Activated naive CD4-positive, alpha-beta T cell treated with anti-CD3 and anti-CD28 coated beads, Interleukin-2, amount 50 U/mL, for 72 hours (primary cell): ENCODE measurements at places on chromosomes 2 and 18.

GRCh38 chr2:25478736-25479135, 137.0 kb upstream of the DNMT3A start:
- no peak for DNase-seq

DNA sequence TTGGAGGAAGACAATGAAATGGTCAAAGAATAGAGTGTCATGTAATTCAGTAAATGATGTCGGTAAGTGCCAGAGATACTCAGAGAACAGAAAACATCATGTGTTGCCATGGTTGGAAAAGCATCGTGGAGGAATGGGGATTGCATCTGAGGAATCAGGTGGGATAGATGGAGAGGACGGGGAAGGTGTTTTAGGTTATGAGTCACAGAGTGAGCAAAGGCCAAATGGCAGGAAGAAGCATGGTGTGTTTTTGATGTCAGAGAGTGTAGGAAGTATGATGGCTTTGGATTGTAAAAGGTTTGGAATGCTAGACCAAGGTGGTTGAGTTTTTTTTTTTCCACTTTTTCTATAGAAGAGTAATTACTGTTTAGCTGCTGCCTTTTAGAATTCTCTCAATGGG, 27.5 kb upstream of the CD28 start:
- DNase-seq: no peak

GRCh38 chr2:19783935-19784334, 117.8 kb downstream of the TTC32 start:
- DNase-seq: no peak

DNA sequence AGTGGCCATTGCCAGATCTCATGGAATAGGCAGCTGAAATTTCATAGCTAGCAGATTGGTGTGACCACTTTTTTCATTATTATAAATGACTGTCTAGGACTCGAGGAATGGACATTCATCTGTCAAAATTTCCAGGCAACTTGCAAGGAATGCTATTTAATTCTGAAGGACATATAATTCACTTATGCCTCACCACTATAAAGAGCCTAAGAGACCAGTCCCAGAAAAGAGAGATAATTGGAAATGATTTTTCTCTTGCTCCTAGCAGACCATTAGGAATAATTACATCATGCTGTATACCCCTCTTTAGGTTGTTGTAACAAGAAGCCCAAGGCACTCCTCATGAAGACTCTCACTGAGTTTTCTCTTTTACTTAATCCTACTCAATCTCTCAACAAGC, 557.4 kb upstream of the RAB6C start:
- DNase-seq: no peak

DNA sequence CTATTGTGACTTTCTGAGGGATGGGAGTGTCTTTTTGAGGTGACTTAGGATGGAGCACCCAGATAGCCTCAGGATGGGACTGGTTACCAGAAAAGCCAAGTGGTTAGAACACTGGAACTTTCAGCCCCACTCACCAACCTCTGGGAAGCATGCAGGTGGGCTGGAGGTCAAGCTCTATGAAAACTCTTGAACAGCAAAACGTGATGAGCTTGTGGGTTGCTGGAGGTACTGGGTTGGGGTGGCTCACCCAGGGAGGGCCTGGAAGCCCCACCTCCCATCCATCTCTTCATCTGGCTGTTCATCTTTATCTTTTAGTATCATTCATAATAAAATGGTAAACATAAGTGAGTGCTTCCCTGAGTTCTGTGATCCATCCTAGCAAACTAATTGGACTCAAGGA, 216.4 kb downstream of the SPP2 start:
- DNase-seq: no peak

GRCh38 chr2:2890901-2891300, 486.7 kb downstream of the EIPR1 start:
- DNase-seq: no peak

GRCh38 chr2:38735999-38736320, 15.2 kb downstream of the SRSF7 start:
- DNase-seq: no peak

- no peak for DNase-seq
These were observed 197.5 kb upstream of the NRP2 start for GRCh38 chr2:205484764-205485163.

DNA sequence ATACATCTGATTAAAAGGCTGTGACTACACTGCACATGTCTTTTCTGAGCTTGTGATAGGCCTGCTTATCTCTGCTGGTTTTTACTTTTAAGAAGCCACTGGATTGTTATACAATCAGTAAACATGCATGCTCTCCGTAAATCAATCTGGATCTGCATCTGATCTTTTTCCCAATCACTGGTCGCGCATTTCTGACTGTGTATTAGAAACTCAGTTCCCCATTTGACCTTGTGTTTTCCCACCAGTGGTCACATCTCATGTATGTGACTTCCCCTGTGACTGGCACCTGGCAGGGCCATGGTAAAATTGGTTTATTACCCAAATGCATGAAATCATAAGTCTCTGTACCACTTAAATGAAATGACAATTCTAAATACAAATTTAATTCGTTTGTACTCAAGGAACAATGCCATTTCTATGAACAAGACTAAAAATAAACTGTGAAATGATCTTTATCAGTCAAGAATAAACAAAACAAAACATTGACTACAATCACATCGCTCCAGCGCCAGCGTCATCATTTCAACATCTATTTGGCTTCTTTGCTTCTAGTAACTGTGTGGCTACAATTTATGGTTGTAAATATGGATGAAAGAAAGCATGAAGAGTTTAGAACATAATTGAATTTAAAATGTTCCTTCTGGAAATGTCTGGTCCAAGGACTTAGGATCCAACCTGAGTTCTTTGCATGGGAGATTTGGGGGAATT, 396.6 kb upstream of the TRIB2 start:
- no peak for DNase-seq

GRCh38 chr2:85550486-85550885, 10.8 kb downstream of the GGCX start:
- no peak for DNase-seq

DNA sequence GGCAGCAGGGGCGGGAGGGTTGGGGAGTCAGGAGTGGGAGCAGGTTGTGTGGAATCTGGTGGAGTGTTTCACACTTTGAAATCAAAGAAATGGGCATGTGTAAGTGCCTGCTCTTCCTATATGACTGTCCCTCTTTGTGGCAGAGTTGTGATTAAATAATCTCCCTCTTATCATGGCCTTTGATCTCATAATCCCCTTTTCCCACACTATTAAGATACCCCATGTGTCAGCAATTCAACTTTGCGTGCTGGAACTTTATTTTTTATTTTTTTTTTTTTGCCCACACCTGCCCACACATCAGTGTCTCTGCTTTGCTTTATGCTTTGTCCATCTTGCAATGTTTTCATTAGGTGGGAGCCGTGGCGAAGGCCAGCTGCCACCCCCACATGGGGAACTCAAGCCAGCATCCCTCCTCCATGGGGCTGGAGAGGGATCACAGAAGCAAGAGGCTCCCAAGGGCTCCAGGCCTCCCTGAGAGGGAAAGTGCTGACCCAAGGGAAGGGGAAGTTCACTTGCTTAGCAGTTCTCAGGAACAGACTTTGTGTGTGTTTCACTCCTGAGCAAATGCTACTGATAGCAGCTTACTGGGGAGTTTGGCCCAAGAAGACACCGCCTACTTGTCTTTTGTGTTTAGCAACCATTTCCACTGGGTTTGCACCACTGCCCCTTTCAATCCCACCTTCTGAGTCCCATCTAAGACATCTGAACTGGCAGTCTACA, 243.4 kb downstream of the BCL11A start:
- DNase-seq: no peak

DNA sequence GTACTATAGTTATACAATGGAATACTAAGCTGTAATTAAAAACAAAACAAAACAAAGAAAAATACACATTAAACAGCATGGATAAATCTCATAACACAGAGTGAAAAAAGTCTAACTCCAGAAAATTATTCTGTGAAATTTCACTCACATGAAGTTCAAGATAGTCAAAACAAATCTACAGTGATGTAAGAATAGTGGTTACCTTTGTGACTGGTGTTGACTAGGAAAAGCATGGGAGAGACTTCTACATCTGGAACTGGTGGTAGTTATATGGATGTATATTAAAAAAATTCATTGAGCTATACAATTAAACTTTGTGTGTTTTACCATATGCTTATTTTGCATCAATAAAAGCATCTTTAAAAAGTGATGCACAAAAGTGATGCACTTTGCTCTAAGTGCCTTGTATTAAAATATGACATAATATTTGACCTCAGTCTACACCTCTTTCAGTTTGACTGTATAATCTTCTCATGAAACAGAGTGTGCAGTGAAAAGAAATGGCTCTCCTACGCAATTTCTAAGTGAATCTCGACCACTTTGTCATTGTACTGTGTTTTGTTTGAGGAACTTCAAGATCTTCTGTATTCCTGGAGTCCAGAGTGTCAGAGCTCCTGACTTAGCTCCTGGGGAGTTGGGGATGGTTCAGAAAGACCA, 28.0 kb downstream of the STAT4 start:
- DNase-seq: no peak

DNA sequence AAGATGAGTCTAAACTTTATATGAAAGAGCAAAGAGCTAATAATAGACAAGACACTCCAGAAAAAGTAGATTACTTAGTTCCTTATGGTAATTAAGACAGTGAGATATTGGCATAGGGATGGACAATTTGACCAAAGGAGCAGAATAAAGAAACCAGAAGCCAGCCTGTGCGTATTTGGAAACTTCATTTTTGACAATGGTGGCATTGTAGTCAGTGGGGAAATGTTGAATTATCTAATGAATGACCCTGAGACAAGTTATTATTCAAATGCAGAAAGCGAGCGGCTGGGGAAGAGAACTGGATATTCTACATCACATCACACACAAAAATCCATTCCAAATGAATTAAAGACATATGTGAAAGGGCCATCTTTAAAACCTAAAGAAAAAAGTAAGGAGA, 144.3 kb downstream of the DTNB start:
- no peak for DNase-seq

DNA sequence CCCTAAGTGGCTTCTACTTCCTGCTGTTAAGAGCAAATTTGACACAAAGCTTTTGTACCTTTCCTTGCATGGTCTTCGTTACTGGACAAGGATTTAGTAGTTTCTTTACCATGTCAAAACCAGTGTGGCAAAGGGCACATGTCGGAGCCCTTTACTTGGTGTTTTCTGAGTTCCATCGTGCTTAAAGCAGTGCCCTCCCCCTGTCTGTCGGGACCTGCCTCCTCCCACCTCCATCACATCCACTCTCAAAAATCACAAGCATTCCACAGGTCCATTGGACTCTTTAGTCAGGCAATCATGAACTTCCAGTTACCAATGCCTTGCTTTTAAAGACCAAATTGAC, 763 bp downstream of the CCDC141 start:
- no peak for DNase-seq

DNA sequence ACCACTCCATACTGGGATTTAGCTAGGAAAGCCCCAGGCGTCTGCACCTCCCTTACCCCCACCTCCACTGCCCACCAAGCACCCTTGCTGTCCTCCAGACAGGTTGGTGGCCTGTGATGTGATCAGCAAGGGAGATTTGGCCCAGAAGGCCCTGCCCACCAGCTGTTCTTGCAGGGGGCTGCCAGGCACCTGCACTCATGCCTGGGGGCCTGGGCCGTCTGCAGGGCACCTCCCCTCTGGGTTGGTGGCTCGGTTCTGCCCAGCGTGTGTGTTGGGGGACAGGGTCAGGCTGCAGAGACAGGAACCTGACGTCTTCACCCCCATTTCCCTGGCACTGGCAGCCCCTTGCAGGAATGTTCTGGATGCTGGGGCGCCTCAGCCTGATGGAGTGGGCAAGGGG, 5.8 kb downstream of the DNMT3A start:
- no peak for DNase-seq

- DNase-seq: no peak
These were observed 178.0 kb downstream of the RND3 start for GRCh38 chr2:150309311-150310080.

DNA sequence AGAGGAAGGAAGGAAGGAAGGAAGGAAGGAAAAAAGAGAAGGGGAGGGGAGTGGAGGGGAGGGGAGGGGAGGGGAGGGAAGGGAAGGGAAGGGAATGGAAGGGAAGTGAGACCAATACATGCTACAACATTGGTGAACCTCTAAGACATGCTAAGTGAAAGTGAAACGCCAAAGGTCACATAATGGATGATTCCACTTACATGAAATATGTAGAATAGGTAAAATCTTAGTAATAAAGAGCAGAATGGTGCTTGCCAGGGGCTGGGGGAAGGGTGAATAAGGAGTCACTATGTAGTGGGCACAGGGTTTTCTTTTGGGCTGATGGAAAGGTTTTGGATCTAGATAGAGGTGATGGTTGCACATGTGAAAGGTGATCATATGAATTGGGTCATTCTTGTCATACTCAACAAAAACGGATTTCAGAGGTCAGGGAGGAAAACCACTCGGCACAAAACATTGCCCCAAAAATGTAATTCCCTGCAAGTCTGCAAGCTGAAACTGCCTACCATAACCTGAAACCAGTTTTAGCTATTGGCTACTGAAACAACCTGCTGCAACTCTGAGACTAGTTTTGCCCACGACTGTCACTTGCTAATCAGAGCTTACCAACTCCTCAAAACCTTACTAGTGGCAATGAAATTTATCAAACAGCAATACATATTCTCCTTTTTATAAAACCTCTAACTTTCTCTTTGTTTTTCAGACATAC, 59.2 kb downstream of the CCDC141 start:
- no peak for DNase-seq
